NCI-H1092 (cell line): ENCODE measurements at places on chromosomes 6 and 20.

DNA sequence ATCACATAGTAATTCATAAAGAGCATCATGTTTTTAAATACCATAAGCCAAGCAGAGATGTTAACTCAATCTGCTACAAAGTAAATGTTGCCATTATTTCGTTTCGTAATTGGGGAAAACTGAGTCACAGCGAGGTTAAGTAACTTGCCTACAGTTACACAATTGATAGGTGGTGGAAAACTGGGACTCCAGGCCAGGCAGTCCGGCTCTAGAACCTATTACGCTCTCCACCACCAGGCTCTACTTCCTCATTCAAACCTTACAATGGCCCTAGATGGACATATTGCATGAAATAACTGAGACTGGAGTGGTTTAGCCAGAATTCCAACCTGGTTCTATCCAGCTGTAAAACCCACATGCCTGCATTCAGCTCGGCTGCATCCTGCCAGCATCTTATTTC lies 58.2 kb downstream of the LINC00237 start:
- no peak for DNase-seq

DNA sequence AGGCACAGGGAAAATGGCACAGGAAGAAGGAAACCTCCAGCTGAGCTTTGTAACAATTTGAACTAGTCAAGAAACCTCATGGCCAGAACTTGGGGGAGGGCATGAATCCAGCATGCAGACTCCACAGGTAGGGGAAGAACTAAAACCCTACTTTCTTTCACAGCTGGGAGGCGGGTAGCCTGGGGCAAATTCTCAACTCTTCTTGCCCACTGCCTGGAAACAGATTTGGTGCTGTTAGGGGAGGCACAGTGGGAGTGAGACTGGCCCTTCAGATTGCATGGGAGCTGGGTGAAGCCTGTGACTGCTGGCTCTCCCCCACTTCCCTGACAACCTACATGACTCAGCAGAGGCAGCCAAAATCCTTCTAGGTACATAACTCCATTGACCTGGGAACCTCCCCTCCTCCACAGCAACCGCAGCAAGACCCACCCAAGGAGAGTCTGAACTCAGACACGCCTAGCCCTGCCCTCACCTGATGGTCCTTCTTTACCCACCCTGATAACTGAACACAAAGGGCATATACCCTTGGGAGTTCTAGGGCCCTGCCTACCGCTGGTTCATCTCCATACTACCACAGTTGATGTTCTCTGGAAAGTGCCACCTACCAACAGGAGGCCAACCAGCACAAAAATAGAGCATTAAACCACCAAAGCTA lies 37.2 kb upstream of the TRIM27 start:
- no peak for DNase-seq

DNA sequence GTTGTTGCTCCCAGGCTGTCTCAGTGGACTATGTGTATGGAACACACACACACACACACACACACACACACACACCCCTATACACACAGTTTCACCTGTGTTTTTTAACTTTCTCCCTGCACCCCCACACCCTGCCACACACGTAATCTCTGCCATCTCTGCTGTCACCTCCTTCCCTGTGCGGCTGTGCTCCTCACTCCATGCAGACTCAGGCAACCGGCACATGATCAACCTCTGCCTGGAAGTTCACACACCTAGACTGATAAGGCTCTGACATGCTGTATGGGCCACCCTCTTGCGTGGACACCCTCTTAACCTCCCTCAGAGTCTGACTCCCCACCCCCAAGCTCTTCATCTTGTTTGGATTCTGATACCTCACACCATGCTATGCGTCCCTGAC lies 152.3 kb upstream of the THEMIS start:
- no peak for DNase-seq

DNA sequence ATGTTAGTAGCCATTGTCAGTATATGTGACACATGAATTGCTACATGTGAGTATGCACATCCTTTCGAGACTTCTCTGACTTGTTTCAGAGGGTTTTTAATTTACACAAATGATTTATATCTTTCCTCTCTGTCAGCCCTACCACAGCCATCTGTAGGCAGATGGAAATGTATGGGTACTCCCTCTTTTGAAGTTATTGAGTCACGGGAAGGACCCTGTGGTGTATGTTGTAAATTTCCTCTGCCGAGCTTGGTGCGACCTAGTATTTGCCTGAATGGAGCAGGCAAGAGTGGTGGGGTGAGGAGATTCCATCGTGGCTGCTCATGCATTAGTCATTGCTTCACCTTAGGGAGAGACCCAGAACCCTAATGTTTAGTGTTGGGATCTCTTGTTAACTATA lies 171.9 kb downstream of the JARID2 start:
- DNase-seq: no peak

- DNase-seq: peak; percentile 94
Measured at GRCh38 chr20:31608251-31608945, 3.3 kb downstream of the ID1 start.
